ENCODE measurements at places on chromosomes 3 and 15. TPM values are rescaled to one million over a fixed set of nuclear protein-coding genes. Genes with fewer than 3 reads are reported as not detected.

CORO2B gene
- total RNA-seq = 4.3 TPM

DNA sequence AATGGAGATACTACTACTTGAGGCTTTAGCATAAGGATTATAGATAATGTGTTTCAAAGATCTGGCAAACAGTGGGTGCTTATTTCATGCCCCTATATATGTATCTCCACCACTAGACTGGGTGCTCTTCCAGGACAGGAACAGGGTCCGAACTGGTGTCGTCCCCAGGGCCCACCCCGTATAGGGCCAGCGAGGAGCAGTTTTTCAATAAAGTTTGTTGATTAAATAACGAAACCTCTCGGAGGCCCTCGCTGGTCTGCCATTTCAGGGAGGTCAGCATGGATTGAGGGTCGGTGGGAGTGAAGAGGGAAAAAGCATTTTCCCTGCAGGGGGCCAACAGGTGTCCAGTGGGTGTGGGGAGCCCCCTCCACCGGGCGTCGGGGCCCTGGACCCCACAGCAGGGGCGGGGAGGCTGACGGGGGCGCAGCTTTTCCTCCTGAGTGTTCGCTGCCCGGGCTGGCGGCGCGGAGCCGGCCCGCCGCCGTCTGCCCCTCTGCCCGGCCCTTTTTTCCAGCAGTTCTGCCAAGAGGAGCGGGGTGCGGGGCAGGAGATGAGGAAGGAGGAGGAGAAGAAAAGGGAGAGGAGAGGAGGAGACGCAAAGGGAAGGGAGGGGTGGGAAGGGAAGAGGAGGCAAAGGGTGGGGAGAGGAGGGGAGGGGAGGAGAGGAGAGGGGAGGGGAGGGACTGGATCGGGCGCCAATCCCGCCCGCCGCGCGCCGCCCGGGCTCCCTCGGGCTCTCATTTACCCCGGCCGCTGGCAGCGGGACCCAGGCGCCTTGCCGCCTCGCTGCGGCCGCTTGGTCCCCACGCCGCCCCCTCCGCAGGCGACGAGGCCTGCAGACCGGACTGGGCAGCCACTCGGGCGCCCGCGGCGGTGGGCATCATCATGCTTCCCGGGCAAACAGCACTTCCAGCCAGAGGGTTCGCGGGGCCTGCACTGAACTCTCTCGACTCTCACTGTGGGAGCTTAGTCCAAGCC lies 66.3 kb downstream of the ISG20 start:
- peak overlapping the region; percentile 80 for H3K4me3 ChIP-seq
- peak; percentile 51 for DNase-seq
- H3K36me3 ChIP-seq = no peaks in the 10 kb centered on the region
- H3K4me1 ChIP-seq = peaks cover 29% of the 10 kb centered on the region

GRCh38 chr3:106119614-106120082 lies 250.8 kb upstream of the CBLB start:
- H3K36me3 ChIP-seq = no peaks in the 10 kb centered on the region
- H3K27ac ChIP-seq = no peak overlapping the region
- H3K4me1 ChIP-seq = no peaks in the 10 kb centered on the region
- H3K27me3 ChIP-seq = no peaks in the 10 kb centered on the region

- no peaks in the 10 kb centered on the region for H3K27me3 ChIP-seq
- H3K4me1 ChIP-seq = no peaks in the 10 kb centered on the region
- H3K4me3 ChIP-seq = no peak overlapping the region
- no peak overlapping the region for H3K27ac ChIP-seq
These were observed 588.4 kb downstream of the NAALADL2 start for GRCh38 chr3:175447521-175447920.

- no peak overlapping the region for H3K4me3 ChIP-seq
- no peak overlapping the region for H3K27ac ChIP-seq
- no peaks in the 10 kb centered on the region for H3K27me3 ChIP-seq
- no peak for DNase-seq
- H3K4me1 ChIP-seq = no peaks in the 10 kb centered on the region
- H3K36me3 ChIP-seq = peaks cover 6% of the 10 kb centered on the region
These were observed 63.8 kb downstream of the GMPS start for GRCh38 chr3:155934230-155934629.

DNA sequence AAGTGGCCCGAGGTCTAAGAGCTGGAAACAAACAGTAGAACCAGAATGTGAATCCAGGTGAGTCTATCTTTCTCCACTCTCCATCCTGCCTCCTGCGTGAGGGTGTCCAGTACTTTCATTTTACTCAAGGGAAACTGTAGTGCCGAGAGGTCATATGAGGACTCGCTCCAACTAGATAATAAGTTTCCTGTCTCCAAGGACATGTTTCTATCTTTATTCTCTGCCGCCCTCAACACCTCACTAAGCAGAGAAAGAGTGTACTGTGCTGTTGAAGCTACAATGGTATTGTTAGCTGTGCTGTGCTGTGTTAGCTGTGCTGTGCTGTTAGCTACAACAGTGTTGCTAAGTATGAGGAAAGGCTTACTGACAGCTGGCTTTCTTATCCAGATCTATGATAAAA lies 137.9 kb upstream of the COL8A1 start:
- no peaks in the 10 kb centered on the region for H3K36me3 ChIP-seq
- H3K27me3 ChIP-seq = no peaks in the 10 kb centered on the region
- peak overlapping the region; percentile 30 for H3K4me3 ChIP-seq
- peak overlapping the region; percentile 88 for H3K27ac ChIP-seq
- peaks cover 70% of the 10 kb centered on the region for H3K4me1 ChIP-seq
- DNase-seq = no peak

DNA sequence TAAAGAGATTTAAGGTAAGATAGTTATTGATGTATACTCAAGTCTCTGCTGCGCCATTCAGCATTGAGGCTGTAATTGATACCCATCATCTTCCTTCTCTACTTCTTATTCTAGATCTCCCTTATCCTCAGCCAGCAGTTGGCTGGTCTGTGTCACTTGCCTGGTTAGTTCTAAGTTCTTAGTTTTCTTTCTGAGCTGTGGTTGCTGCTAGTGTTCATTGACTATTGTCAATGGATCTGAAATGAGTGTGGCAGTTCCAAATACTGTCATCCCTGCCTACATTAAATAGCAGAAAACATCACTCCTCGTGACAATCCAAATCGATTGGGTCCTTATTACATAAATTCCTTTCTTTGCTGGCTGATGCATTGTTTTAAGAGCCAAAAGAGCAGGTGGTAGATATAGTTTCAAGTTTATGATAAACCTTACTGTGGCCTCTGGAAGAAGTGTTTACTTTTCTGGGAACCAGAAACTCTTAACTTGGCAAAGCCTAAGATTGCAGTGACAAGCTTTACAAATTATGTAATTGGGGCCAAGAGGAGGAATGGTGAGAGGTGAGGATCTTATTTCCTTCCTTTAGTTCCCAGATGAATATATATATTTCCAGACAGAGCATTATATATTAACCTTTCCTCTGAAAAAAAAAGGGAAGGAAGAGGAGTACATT lies 168.0 kb downstream of the GMNC start:
- H3K4me3 ChIP-seq = no peak overlapping the region
- no peaks in the 10 kb centered on the region for H3K27me3 ChIP-seq
- no peak for DNase-seq
- H3K4me1 ChIP-seq = no peaks in the 10 kb centered on the region
- H3K36me3 ChIP-seq = no peaks in the 10 kb centered on the region

DNA sequence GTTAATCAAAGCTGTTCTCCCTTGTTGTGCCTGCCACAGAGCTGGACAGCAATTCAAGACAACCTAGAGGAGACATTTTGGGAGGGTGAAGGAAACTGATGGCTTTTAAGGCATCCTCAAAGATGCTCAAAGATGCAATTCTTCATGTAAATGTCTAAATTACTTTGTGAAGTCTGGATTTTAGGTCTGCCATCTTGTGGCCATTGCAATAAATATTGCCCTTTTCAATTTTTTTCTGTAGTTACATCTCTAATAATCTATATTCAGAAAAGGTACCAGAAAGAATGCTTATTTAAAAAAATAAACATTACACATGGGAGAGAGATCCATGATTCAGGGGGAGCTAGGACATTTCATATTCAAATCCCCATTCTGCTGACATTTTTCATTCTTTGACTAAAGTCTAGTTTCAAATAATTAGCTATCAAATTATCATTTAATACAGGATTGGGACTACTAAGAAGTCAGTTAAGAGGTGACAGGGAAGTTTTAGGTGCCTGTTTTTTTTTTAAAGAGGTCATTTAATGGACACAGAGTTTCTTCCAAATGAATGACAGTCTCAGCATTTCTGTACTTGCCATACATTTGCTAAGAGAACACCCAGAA lies 259.8 kb upstream of the WNT5A start:
- no peaks in the 10 kb centered on the region for H3K36me3 ChIP-seq
- H3K27ac ChIP-seq = no peak overlapping the region
- H3K4me1 ChIP-seq = no peaks in the 10 kb centered on the region
- no peak for DNase-seq
- H3K4me3 ChIP-seq = no peak overlapping the region

DNA sequence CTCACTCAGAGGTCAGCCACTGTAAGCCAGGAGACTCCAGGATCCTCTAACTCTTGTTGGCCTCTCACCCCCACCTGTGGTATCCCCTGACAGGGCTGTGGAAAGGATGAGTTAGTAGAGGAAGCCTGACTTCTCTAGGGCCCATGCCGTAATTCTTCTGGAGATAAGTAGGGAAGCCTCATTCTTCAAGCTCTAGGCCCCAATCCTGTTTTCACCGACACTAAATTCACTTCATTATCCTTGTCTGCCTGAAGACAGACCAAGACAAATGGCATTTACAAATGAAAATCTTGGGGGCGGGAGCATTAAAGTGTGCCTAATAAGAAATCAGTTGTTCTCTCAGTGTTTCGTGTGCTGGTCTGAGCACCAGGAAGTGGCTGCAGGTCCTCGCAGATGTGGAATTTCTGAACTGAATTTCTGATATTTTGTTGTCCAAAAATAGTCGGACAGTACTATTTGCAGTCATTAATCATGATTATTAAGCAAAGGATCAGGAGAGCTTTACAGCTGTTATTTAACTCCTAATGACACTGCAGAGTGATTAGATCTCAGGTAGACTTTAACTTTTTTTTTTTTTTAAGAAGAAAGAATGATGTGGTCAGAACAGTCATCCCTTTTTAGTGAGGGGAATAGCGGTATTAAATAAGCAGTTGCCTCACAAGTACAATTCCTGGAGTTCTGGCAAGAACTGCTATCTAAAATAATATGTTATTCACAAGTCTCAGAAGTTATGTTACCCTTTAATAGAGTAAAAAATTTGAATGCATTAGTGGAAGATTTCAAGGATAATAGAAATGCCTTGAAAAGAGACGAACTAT lies 58.4 kb downstream of the RBMS3 start:
- H3K36me3 ChIP-seq = no peaks in the 10 kb centered on the region
- no peaks in the 10 kb centered on the region for H3K27me3 ChIP-seq
- DNase-seq = no peak
- H3K4me1 ChIP-seq = peaks cover 31% of the 10 kb centered on the region

DNA sequence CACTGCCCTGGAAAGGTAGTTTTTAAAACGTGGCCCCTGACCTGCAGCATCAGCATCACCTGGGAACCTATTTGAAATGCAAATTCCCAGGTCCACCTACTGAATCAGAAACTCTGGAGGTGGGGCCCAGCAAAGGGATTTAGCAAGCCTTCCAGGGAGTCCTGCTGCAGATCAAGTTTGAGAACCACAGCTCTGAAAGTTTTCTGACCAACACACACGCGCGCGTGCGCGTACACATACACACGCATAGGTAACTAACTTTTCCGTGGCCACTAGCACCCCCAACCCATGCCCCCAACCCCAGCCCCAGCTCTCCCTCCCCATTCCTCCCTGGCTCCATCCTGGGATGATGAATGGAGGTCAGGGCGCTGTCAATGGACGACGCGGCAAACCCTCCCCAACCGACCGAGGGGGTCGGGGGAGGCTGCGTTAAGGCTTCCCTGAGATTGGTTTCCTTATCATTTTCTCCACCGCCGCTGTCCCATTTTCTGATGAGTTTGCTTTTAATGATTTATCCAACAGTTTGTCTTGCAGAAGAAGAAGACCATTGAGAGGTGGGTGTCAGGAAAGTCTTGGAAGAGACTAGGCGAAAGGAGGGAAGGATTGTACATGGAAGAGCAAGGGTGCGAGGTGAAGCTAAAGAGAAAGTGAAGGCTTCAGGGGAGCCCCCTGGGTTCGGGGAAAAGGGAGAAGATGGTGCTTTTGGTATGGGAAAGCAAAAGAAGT lies 590 bp upstream of the BOC start:
- H3K27me3 ChIP-seq = no peaks in the 10 kb centered on the region
- peak overlapping the region; percentile 42 for H3K27ac ChIP-seq
- no peaks in the 10 kb centered on the region for H3K36me3 ChIP-seq
- peak overlapping the region; percentile 80 for H3K4me3 ChIP-seq

DNA sequence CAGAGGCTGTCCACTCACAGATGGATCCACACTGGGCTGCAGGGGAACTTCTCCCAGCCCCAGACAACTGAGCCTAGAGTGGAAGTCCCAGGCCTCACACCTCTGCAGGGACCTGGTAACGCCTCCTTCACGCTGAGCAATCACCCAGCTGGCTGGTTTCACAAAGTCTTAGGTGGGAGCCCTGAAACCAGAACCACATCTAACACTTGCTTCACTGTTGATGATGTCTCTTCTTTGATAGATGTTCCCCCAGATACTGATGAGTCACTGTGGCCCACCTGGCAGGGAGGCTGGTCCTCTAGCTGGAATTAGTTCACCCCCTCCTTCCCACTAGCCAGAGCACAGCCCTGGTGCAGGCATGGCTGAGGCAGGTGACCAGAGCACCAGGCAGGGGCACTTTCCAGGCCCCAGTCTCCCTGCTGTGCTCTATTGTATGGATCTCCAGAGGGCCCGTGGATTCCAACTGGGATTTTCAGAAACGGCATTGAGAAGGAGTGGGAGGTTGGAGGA lies 33.5 kb downstream of the MYL3 start:
- no peaks in the 10 kb centered on the region for H3K36me3 ChIP-seq
- no peak overlapping the region for H3K4me3 ChIP-seq
- no peak overlapping the region for H3K27ac ChIP-seq
- no peaks in the 10 kb centered on the region for H3K4me1 ChIP-seq
- H3K27me3 ChIP-seq = no peaks in the 10 kb centered on the region
- no peak for DNase-seq

GRCh38 chr3:186425788-186426730 lies 64.0 kb upstream of the DGKG start:
- no peak for DNase-seq
- H3K4me3 ChIP-seq = no peak overlapping the region
- H3K36me3 ChIP-seq = no peaks in the 10 kb centered on the region
- H3K27me3 ChIP-seq = no peaks in the 10 kb centered on the region

GRCh38 chr3:24336101-24336500 lies 158.5 kb downstream of the THRB start:
- H3K4me3 ChIP-seq = no peak overlapping the region
- DNase-seq = no peak
- no peaks in the 10 kb centered on the region for H3K27me3 ChIP-seq
- peaks cover 8% of the 10 kb centered on the region for H3K36me3 ChIP-seq

COL8A1 gene
- total RNA-seq = 916 TPM

GRCh38 chr3:12503126-12503957 lies 19.1 kb downstream of the TSEN2 start:
- H3K4me1 ChIP-seq = peaks cover 12% of the 10 kb centered on the region
- no peak overlapping the region for H3K4me3 ChIP-seq
- no peak for DNase-seq

SEMA3G gene
- 18.1 TPM for total RNA-seq

KLF15 gene
- 55.7 TPM for total RNA-seq

Measured in thoracic aorta (tissue), 2 donors.